ENCODE measurements at places on chromosomes 5 and 9. TPM values are rescaled to one million over a fixed set of nuclear protein-coding genes. Genes with fewer than 3 reads are reported as not detected.

The VLDLR gene
- total RNA-seq: 22.5 TPM

The ASS1 gene
- total RNA-seq: 292 TPM

The TRIM7 gene
- total RNA-seq: not detected

The HINT2 gene
- 31.9 TPM for total RNA-seq

The SH3GLB2 gene
- 85.4 TPM for total RNA-seq

The SLC6A18 gene
- not detected for total RNA-seq

The PHF19 gene
- 34.8 TPM for total RNA-seq

The ANXA2R gene
- total RNA-seq: 4.4 TPM

The ZNF483 gene
- 4.4 TPM for total RNA-seq

The FAM81B gene
- 0.80 TPM for total RNA-seq

The ADAMTS2 gene
- total RNA-seq: 55.4 TPM

The PIP5KL1 gene
- 1.6 TPM for total RNA-seq

The LMX1B gene
- not detected for total RNA-seq

The SPATA6L gene
- 2.5 TPM for total RNA-seq

The FAXDC2 gene
- 29.3 TPM for total RNA-seq

The OLFML2A gene
- total RNA-seq: 2.6 TPM

The RPL7A gene
- 2,226 TPM for total RNA-seq

The STPG3 gene
- not detected for total RNA-seq

The PRR7 gene
- 4.8 TPM for total RNA-seq

The BASP1 gene
- total RNA-seq: 134 TPM

The SLC27A6 gene
- total RNA-seq: 5.8 TPM
